ENCODE measurements at places on chromosomes 6 and 20.

- no peak for DNase-seq
Observed at GRCh38 chr20:20856956-20857355, 144.5 kb upstream of the RALGAPA2 start.

GRCh38 chr6:23505026-23505425, 621.0 kb upstream of the NRSN1 start:
- no peak for DNase-seq

- no peak for DNase-seq
Observed at GRCh38 chr6:154758125-154758524, 24.9 kb downstream of the SCAF8 start.

- no peak for DNase-seq
Observed at GRCh38 chr6:137676888-137677287, 182.7 kb upstream of the OLIG3 start.

- DNase-seq: no peak
Observed at GRCh38 chr20:20198011-20198410, 145.7 kb downstream of the CFAP61 start.

- peak; percentile 58 for DNase-seq
Observed at GRCh38 chr6:37691904-37692806, 5.5 kb downstream of the MDGA1 start.

DNA sequence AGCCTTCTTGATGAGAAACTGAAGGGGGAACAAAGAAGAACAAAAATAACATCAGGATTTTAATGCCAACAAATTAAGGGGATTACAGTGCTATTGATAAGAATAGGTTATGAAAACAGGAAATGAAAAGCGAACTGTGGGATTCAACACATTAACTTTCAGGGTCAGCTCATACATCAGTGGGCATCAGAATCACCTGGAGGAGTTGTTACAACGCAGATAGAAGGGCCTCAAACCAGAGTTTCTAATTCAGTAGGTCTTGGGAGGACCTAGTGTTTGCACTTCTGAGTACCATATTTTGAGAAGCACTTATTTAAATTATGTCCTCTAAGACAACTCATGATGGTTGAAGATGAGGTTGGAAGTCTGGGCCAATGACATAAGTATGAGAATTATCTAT, 5.6 kb upstream of the TMEM244 start:
- no peak for DNase-seq

- DNase-seq: no peak
Observed at GRCh38 chr6:69895396-69895795, 29.0 kb downstream of the COL19A1 start.

GRCh38 chr20:21315138-21315537, 12.0 kb downstream of the XRN2 start:
- DNase-seq: no peak

DNA sequence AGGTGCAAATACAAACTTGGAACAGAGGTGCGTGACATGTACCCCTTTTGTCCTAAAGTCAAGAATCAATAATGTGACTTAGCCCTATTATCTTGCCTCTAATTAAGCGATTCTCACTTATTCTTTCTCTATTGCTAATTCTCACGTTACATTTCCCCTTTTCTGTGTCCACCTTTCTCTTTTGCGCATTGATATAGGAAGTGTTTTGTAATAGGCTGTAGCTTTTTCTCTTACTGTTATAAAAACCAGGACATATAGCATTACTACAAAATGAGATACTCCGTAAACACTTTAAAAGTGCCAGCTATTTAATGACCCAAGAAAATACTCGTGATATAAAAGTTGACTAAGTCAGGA, 669 bp upstream of the TMEM30A start:
- no peak for DNase-seq

DNA sequence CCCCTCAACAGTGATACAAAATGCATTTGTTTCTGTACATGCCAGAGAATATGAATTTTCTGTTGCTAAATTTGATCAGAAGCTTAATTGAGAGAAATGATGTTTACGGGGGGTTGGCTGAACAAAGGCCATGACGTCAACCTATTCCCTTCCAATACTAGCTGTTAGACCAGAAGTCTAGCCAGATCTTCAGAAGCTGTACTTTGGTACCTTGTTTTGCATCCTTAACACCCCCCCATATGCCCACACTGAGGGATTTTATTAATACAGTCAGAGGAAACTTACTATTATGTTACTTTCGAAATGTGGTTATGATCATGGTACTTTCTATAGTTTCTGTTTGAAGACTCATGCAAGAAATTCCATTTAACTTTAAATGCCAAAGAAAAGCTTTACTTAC, 3.1 kb downstream of the NCOA7 start:
- DNase-seq: no peak

All from A549 (cell line).